ENCODE measurements at places on chromosomes 5 and 9.
A peak's percentile ranks its signal among the peaks of the same experiment; 100 is the strongest.

DNA sequence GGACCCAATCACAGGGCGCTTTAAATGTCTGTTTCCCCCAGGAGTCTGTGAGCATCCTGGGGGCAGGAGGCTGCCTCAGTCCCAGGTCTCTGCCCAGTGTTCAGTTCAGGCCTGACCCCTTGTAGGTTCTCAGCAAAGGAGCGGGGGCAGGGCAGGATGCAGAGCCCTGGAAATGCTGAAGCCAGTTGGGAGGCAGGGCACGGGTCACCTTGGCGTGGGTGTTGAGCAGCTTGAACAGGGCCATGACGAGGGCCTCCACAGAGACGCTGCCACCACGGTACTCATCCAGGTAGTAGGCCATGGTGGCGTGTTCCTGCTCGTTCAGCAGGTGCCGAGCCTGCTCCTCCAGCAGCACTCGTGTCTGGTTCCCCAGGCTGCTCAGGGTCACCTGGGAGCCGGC is 36.3 kb upstream of the AKNA start:
- H3K4me3 ChIP-seq = no peak overlapping the region
- no peaks in the 10 kb centered on the region for H3K36me3 ChIP-seq
- H3K27ac ChIP-seq = no peak overlapping the region
- no peak for DNase-seq
- H3K4me1 ChIP-seq = no peaks in the 10 kb centered on the region

DNA sequence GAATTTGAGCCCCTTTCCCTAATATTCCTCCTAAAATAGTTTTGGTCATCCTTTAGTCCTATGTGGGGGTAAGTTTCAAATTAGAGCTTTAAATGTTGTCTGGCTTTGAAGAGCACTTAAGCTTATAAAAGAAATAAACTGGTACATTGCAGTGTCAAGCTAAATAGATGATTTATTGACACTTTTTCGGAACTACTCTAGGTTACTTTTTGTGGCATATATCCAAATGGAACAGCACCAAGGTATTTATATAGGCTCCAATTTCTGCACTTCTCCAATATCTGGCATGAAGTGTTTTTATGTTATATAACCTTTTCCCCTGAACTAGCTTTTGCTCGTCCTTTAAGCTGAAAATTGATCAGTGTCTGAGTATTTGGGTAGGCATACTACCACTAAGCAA is 402.5 kb downstream of the NFIB start:
- H3K36me3 ChIP-seq = no peaks in the 10 kb centered on the region
- no peaks in the 10 kb centered on the region for H3K4me1 ChIP-seq
- no peaks in the 10 kb centered on the region for H3K27me3 ChIP-seq
- DNase-seq = no peak
- no peak overlapping the region for H3K4me3 ChIP-seq
- H3K27ac ChIP-seq = no peak overlapping the region

DNA sequence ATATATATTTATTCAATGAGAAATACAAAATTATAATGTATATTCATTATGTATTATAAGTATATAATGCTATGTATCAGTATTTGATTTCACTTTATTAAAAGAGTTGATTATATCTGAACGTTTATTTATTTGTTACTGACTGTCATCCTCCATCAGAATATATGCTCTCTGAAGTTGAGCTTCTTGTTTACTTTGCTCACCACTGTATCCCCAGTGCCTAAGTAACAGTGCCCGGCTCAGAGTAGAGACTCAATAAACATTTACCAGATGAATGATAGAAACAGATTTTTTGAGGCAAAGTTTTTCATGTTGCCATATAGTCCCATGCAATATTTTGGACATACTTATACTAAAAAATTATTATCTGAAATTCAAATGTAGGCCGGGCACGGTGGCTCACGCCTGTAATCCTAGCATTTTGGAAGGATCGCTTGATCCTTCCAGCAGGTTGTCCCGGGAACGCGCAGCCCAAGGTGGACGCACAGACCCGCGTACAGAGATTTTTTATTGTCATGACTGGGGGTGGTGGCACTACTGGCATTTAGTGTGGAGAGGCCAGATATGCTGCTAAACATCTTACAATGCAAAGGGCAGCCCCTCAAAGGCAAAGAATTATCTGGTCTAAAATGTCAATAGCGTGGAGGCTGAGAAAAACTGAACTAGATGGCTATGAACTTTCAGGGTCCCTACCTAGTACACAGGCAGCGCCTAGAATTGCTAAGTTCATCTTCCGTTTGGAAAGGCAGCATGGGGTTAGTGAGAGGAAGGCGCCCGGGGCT is 761 bp upstream of the DNAJC25 start:
- peaks cover 6% of the 10 kb centered on the region for H3K36me3 ChIP-seq
- H3K4me3 ChIP-seq = peak overlapping the region; percentile 91
- no peak for DNase-seq
- H3K27me3 ChIP-seq = no peaks in the 10 kb centered on the region
- no peak overlapping the region for H3K27ac ChIP-seq

GRCh38 chr9:88694625-88695024 is 159.6 kb downstream of the NXNL2 start:
- H3K4me1 ChIP-seq = no peaks in the 10 kb centered on the region
- H3K27ac ChIP-seq = no peak overlapping the region
- no peak overlapping the region for H3K4me3 ChIP-seq
- DNase-seq = no peak
- H3K27me3 ChIP-seq = no peaks in the 10 kb centered on the region

DNA sequence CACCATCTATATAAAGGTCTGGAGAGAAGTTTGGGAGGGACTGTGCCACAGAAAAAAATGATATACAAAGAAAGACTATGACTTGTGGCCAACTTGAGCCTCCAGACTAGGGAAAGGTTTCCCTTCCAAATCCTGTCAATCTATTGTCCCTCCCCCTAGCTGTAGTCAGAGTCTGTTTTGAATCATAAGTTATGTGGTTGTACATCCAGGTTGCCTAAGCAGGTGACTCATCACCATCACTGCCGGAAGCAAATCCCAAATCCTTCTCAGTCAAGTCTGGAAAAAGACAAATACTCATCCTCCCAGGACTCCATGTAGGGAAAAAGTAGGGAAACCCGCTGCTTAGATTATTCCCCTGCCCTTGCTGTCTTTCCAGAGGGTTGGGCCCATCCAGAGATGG is 235.7 kb downstream of the CDK5RAP2 start:
- no peaks in the 10 kb centered on the region for H3K4me1 ChIP-seq
- H3K27me3 ChIP-seq = no peaks in the 10 kb centered on the region
- no peaks in the 10 kb centered on the region for H3K36me3 ChIP-seq
- H3K4me3 ChIP-seq = no peak overlapping the region

- H3K36me3 ChIP-seq = no peaks in the 10 kb centered on the region
- no peak overlapping the region for H3K27ac ChIP-seq
- no peak for DNase-seq
- H3K4me1 ChIP-seq = no peaks in the 10 kb centered on the region
- no peak overlapping the region for H3K4me3 ChIP-seq
These were observed 81.2 kb downstream of the FSTL4 start for GRCh38 chr5:133531178-133531577.

GRCh38 chr9:99027443-99027842 is 77.5 kb upstream of the TGFBR1 start:
- H3K36me3 ChIP-seq = no peaks in the 10 kb centered on the region
- no peak overlapping the region for H3K27ac ChIP-seq
- no peaks in the 10 kb centered on the region for H3K27me3 ChIP-seq

DNA sequence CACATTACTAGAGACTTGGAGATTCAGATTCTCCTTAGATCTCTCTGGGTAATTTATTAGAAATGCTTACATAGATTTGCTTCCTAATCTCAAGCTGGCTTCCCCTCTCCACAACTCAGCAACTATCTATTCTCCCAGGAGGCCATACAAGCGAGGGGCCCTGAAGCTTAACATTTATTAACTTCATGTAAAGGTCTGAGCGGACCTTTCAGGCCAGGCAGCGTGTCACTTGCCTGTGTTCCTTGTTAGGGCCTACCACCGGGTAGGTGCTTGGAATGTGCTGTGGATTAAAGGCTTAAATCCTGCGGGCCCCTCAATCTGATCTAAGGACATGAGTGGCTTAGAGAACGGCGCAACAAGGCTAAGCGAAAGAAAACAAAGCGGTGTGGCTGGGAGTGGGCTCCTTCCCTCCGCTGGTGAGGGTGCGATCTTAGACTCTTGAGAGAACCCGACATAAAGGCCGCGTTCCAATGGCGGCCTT is 712 bp upstream of the HSPA4 start:
- no peaks in the 10 kb centered on the region for H3K27me3 ChIP-seq
- H3K4me1 ChIP-seq = peaks cover 36% of the 10 kb centered on the region
- peak overlapping the region; percentile 93 for H3K4me3 ChIP-seq
- no peak for DNase-seq
- H3K27ac ChIP-seq = peak overlapping the region; percentile 94
- peaks cover 31% of the 10 kb centered on the region for H3K36me3 ChIP-seq

GRCh38 chr9:132694144-132694543 is 23.9 kb downstream of the GTF3C4 start:
- H3K4me3 ChIP-seq = no peak overlapping the region
- no peak overlapping the region for H3K27ac ChIP-seq
- no peaks in the 10 kb centered on the region for H3K4me1 ChIP-seq
- peaks cover 30% of the 10 kb centered on the region for H3K36me3 ChIP-seq

GRCh38 chr5:178244576-178244975 is 12.0 kb upstream of the PHYKPL start:
- no peaks in the 10 kb centered on the region for H3K4me1 ChIP-seq
- no peaks in the 10 kb centered on the region for H3K36me3 ChIP-seq
- no peaks in the 10 kb centered on the region for H3K27me3 ChIP-seq
- no peak for DNase-seq
- no peak overlapping the region for H3K27ac ChIP-seq

- no peaks in the 10 kb centered on the region for H3K4me1 ChIP-seq
- H3K4me3 ChIP-seq = no peak overlapping the region
- H3K27me3 ChIP-seq = no peaks in the 10 kb centered on the region
- DNase-seq = no peak
- H3K36me3 ChIP-seq = no peaks in the 10 kb centered on the region
These were observed 276.8 kb upstream of the RORB start for GRCh38 chr9:74220327-74220726.

DNA sequence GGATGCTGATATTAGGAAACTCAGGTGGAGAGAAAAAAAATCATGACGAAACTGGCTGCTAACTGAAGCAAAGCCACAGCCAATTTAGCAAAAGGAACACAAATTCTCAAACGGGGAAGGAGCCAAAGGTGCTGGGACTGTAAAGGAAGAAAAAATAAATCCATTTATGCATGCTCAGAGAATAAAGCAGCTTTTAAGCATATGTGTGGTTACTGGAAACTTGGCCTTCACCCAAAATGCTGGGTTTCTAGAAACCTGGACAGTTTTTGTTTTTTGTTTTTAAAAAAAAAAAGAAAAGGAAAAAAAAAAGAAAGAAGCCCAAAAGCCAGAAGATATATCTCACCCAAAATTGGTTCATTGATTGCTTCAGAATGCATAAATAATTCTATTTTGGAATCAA is 8.0 kb downstream of the WHRN start:
- no peaks in the 10 kb centered on the region for H3K36me3 ChIP-seq
- DNase-seq = no peak
- H3K27ac ChIP-seq = no peak overlapping the region
- H3K27me3 ChIP-seq = no peaks in the 10 kb centered on the region

DNA sequence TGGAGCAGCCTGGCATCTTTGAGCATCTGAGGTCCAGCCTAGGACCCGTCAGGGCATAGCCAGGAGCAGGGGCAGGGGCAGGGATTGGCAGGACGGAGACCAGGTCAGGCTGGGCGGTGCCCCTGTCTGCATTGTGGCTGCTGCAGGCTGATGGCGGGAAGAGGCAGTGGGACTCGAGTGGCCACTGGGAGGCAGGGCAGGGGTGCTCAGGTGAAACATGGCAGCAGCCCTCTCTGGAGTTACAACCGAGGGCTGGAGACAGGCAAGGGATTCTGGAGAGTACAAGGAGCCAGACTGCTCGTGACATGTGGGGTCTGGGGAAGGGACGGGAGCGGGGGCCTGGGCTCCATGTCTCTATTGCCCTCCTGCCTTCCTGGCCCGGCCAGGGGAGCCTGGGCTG is 97.4 kb upstream of the RAPGEF1 start:
- no peak for DNase-seq
- H3K36me3 ChIP-seq = no peaks in the 10 kb centered on the region
- H3K27me3 ChIP-seq = no peaks in the 10 kb centered on the region

GRCh38 chr5:33439905-33440481 is 772 bp upstream of the TARS1 start:
- peak overlapping the region; percentile 56 for H3K4me3 ChIP-seq
- H3K36me3 ChIP-seq = peaks cover 2% of the 10 kb centered on the region
- H3K27ac ChIP-seq = peak overlapping the region; percentile 59
- 0 out of 2 replicates have a peak, but pooled peaks cover 3% of the 10 kb centered on the region for H3K4me1 ChIP-seq
- DNase-seq = no peak

DNA sequence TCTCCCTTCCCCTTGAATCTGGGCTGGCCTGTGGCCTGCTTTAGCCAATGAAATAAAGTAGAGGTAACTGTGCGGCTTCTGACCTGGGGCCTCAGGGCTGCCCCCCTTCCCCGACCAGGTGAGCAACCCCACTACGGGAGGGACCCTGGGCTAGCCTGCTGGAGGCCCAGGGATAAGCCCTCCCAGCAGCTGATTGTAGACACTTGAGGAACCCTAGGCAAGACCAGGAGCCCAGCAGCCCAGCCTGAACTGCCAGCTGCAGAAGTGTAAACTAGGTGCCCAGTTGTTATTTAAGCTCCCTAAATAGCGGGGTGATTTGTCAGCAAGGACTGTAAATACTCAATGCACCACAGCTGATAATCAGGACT is 41.3 kb downstream of the RAPGEF1 start:
- no peaks in the 10 kb centered on the region for H3K36me3 ChIP-seq
- no peak overlapping the region for H3K4me3 ChIP-seq
- H3K4me1 ChIP-seq = peaks cover 24% of the 10 kb centered on the region
- no peak for DNase-seq
- no peak overlapping the region for H3K27ac ChIP-seq
- H3K27me3 ChIP-seq = no peaks in the 10 kb centered on the region

DNA sequence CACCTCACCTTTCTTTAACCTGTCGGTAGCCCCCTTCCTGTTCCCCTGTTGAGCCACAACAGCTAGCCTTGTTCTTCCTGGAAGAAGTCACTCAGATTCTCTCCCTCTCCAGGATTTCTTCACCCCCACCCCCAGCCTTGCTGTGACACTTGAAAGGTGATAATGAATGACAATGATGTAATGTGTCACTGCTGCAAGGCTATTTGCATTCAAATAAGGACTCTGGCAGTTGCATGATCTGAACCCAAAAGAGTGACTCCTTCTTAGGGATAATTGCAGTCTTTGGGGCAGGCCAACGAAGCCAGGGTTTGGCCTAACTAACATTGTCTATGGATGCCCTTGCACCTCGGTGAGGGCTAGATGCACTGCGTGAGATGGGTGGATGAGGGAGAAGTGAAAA is 154.4 kb upstream of the CLINT1 start:
- no peaks in the 10 kb centered on the region for H3K4me1 ChIP-seq
- no peak overlapping the region for H3K27ac ChIP-seq
- H3K4me3 ChIP-seq = no peak overlapping the region
- no peaks in the 10 kb centered on the region for H3K27me3 ChIP-seq

DNA sequence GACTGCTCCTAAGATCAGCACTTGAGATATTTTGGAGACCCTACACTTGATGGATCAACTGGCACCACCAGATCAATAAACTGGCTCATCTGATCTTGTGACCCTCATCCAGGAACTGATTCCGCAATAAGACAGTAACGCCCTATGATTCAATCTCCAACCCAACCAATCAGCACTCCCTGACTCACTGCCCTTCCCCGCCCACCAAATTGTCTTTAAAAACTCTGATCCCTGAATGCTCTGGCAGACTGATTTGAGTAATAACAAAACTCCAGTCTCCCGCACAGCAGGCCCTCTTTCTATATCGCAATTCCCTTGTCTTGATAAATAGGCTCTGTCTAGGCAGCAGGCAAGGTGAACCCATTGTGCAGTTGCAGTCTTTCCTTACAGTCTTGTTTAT is 677.0 kb downstream of the LRRC70 start:
- H3K4me1 ChIP-seq = no peaks in the 10 kb centered on the region
- no peak for DNase-seq
- no peak overlapping the region for H3K4me3 ChIP-seq
- H3K27ac ChIP-seq = no peak overlapping the region
- H3K27me3 ChIP-seq = no peaks in the 10 kb centered on the region

Data from SJSA1 (cell line).